Aortic smooth muscle cell (primary cell): ENCODE measurements at places on chromosomes 13 and 19. TPM values are rescaled to one million over a fixed set of nuclear protein-coding genes. Genes with fewer than 3 reads are reported as not detected.

WDR87 gene
- total RNA-seq, result not detected in 2 replicates

RPL21 gene
- 602 and 742 TPM in 2 replicates for total RNA-seq

ZNF730 gene
- total RNA-seq, result 0.93 and 1.3 TPM in 2 replicates

LRG1 gene
- not detected in 2 replicates for total RNA-seq

NCAN gene
- total RNA-seq, result under 0.01 TPM in 1 of 2 replicates, not detected in the other

ZNF558 gene
- total RNA-seq, result 12.9 and 14.1 TPM in 2 replicates

ACP7 gene
- 0.12 TPM in 1 of 2 replicates, not detected in the other for total RNA-seq

CLEC17A gene
- total RNA-seq, result 0.06 and 0.13 TPM in 2 replicates

CXCL17 gene
- total RNA-seq, result not detected in 2 replicates

PSG1 gene
- 0.12 TPM in 1 of 2 replicates, not detected in the other for total RNA-seq

LHB gene
- total RNA-seq, result not detected in 2 replicates

ZNF790 gene
- total RNA-seq, result 8.2 and 9.3 TPM in 2 replicates

KLK8 gene
- not detected in 2 replicates for total RNA-seq

SLC10A2 gene
- not detected in 2 replicates for total RNA-seq

NCR1 gene
- not detected in 2 replicates for total RNA-seq

UHRF1 gene
- total RNA-seq, result 21.1 and 63.0 TPM in 2 replicates

LILRA1 gene
- total RNA-seq, result not detected in 2 replicates

KLK12 gene
- total RNA-seq, result not detected in 2 replicates

KCNRG gene
- total RNA-seq, result 5.0 and 5.9 TPM in 2 replicates

ZNF526 gene
- total RNA-seq, result 7.9 and 10.2 TPM in 2 replicates

PCDH9 gene
- 56.1 and 132 TPM in 2 replicates for total RNA-seq

PLPP2 gene
- total RNA-seq, result 0.53 and 1.9 TPM in 2 replicates
